ENCODE measurements at places on chromosomes 16 and 17.

DNA sequence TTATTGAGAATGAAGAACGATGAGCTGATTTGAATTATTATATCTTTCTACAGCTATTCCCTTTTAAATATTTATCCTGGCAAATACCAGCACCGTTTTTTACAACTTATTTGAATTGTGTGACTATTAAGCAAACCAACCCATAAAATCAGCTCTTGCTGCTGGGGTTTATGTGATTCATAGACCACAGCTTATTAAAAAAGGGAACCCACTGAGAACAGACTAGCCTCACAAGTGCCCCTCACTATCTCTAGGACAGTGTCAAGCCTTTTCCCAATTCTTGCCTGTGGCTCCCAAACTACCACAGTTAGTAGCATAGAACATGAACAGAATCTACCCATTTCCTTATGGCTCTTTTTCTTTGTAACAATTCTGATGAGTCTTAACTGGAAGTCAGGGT, 6.1 kb upstream of the LIG3 start:
- no peak for DNase-seq

DNA sequence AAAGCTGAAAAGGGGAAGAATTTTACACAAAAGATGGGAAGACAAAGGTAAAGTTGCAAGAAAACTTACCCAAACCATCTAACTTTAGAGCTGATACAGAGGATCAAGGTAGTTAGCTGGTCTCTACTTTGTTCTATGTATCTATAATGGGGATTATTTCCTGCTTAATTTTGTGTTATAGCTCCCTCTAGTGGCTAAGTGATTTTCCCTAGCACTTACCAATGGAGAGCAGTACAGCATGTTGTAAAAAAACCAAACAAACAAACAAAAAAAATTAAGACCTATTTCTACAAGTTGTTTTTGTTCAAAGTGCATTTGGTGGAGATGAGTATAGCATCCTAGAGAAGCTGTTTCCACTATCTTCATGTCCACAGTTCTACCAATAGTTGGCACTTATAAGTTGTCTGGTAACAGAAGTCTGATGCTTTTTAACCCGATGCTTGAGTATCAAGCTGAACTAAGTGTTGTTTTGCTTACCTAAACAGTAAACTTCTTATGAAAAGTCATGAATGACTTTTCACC, 7.5 kb downstream of the SRSF1 start:
- no peak for DNase-seq

GRCh38 chr17:29158096-29158487, 22.1 kb downstream of the MYO18A start:
- DNase-seq = no peak

- DNase-seq = no peak
Observed at GRCh38 chr17:67833946-67834631, 8.8 kb downstream of the BPTF start.

DNA sequence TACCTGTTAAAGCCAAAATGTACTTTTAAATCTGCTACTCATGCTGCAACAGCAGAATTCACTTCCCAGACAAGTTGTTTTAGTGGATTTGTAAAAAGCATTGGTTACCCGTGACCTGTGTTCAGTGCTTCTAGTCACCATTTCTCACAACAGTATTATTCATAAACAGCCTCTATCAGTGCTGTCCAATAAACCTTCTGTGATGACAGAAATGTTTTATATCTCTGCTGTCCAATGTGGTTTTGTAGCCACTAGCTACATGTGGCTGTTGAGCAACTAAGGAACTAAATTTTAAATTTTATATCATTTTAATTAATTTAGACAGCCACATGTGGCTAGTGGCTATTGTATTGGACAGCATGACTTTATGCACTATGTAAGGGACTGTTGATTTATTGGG, 12.6 kb downstream of the MAP3K3 start:
- DNase-seq = no peak

DNA sequence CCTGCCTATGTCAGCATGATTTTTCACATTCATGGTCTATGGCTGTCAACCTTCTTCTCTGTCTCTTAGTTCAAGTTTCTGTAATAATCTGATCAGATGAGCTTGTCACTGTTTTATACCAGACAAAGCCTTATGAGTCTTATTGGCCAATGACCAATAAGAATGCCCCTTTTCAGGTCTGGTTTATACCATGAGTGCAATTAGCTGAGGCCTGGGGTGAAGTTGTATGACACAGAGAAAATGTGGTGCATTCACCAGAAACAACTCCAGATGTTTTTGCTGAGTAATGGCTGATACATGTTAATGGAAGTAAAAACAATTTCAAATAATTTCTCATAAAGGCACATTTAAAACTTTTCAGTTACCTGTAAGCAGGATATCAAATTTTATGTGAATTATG, 218.6 kb upstream of the CDH8 start:
- no peak for DNase-seq

GRCh38 chr16:75383141-75383540, 50.2 kb downstream of the CFDP1 start:
- no peak for DNase-seq

DNA sequence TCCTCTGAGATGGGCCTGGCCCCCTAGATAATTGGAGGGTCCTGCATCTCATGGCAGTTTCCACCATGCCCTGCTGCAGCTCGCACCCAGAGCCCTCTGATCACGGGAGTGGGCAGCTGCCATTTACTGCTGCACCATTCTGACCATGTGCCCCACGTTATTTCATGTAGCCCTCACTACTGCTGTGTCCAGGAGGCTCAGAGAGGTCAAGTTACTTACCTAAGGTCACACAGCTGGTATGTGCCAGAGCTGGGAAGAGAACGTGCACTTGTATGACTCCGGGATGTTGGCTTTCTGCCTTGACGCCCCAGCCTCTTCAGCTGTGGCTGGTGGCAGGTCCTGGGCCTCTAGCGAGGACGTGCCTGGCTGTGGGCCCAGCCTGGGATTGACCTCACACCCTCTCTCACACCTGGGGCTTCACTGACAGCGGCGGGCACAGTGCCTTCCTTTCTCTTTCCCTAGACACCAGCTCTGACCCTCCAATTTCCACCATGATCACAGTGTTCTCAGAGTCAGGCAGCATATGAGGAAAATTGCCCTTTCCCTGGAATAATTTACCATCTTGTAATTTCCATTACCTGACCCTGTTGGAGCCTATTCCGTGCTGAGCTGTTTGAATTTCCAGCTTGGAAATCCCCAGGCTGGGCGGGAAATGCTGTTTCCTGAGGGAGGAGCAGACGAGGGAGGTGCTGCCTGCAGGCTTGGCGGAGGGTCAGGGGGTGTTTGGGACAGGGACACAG, 18.5 kb upstream of the DOC2B start:
- DNase-seq = no peak

GRCh38 chr16:84751947-84752346, 52.1 kb downstream of the USP10 start:
- DNase-seq = no peak

- DNase-seq = peak; percentile 24
Observed at GRCh38 chr17:50865060-50865867, 890 bp downstream of the TOB1 start.

- DNase-seq = no peak
Observed at GRCh38 chr17:41925991-41926590, 4.3 kb upstream of the ODAD4 start.

DNA sequence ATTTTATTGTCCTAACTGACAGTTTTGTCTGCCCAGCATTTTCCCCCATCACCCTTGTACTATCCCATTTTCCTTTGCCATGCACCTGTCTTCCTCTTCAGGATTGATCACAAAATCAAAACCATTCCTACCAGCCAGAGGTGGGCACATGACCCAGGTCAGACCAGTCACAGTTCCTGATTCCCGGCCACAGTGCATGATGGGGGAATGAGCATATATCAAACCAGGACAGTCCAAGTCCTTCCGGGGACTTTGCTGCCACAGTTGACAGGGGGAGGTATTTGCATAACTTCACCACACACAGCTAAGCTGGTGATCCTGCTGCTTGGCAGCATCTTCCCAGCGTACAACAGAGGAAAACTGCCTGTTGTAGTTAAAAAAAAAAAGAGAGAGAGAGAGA, 493.9 kb downstream of the WWOX start:
- DNase-seq = no peak

- DNase-seq = no peak
Observed at GRCh38 chr17:55284001-55284884, 19.5 kb downstream of the HLF start.

- no peak for DNase-seq
Observed at GRCh38 chr16:20740007-20740883, 1.4 kb downstream of the THUMPD1 start.

DNA sequence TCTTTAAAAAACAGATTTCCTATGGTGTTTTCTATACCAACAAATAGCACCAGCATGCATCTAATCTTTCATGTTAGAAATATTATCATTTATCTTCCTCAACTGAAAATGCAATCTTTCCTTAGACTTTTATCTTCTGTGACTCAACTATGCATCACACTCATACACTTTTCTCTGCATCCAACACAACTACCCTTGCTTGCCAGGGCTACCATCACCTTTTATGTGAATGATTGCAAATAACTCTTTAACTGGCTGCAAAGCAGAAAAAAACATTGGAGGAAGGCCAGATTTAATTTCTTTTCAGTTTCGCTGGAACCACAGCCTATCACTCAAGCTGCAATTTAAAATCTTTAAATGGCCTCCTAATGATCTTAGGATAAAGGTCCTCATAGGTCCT, 212.9 kb downstream of the CDH8 start:
- no peak for DNase-seq

DNA sequence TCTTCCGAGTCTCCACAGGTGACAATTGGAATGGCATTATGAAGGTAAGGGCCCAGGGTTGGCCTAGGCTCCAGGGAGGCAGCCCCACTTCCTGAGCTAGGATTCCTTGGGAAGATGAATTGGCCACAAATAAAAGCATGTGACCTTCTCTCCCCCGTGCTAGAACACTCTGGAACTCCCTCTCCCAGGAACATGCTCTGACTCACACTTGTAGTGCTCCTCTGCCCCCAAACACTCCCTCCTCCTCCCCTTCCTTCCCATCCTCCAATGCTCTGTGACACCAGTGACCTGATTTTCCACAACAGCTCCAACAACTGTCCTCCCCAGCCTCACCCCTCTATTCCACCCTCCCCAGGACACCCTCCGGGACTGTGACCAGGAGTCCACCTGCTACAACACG, 16.4 kb upstream of the ABCC3 start:
- no peak for DNase-seq

DNA sequence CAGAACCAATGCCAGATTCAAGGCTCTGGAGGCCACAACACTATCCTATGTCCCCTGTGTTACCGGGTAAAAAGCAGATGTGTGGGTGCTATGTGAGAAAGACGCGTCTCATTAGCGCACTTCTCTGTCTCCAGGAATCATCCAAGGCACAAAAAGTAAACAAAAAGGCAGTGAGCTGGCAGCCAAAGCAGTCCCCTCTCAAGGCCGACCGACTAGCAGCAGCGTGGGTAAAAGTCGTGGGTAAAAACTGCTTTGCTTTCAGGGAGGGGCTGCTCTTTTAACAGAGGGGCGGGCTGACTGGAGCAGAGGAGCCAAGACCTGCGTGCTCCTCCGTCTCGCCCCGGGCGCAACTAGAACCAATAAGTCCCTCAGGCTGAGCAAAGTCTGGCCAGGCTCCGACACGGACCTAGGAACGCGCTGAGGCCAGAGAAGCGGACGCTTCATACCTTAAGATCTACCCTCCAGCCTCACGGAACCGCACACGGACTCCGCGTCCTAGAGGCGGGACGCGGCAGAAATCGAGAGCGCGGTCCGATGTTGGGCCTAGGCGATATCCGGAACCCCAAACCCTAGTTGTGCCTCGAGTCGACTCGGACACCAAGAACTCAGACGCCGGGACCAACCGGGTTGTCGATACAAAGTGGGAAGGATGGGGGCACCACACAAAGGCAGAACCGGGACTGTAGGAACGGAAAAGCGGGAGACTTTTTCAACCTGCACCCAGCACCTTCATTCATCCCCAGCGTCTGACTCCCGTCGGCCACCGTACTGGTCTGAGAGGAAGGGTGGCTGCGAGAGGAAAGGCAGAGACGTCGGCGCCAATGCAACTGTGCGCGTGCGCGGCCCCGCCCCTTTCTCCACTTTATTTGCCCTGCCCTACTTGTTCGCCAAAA, at the start of gene INTS2:
Gene INTS2, minus strand, starts transcription at position 775 of the 893 bp plus-strand sequence. CDS start 1,338 bp downstream, outside the sequence.
- DNase-seq = peak; percentile 90

DNA sequence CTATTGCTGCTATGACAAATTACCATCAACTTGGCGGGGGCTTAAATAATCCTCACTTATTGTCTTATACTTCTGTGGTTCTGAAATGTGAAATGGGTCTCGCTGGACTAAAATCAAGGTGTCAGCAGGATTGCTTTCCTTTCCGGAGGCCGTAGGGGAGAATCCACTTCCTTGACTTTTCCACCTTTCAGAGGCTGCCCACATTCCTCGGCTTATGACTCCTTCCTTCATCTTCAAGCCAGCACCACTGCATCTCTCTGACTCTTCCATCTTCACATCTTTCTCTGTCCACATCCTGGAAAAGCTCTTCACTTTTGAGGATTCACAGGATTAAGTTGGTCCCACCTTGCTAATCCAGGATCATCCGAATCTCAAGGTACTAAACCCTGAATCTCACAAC, 217.8 kb downstream of the GRIN2A start:
- no peak for DNase-seq

- DNase-seq = no peak
Observed at GRCh38 chr17:77327181-77327565, 186.4 kb downstream of the SEC14L1 start.

GRCh38 chr17:50603340-50603739, 31.3 kb upstream of the ABCC3 start:
- DNase-seq = no peak

DNA sequence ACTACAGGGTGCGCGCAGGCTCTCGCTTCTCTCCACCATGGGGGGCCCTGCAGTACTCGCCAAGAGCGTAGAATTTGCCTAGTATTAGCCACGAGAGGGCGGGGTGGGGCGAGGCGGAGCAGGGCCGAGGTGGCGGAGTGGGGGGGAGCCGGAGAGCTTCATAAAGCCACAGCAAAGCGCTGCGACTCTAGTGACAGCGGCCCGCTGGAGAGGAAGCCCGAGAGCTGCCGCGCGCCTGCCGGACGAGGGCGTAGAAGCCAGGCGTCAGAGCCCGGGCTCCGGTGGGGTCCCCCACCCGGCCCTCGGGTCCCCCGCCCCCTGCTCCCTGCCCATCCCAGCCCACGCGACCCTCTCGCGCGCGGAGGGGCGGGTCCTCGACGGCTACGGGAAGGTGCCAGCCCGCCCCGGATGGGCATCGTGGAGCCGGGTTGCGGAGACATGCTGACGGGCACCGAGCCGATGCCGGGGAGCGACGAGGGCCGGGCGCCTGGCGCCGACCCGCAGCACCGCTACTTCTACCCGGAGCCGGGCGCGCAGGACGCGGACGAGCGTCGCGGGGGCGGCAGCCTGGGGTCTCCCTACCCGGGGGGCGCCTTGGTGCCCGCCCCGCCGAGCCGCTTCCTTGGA, at the start of gene TBX21:
Gene TBX21, plus strand, starts transcription at position 190 of the 627 bp plus-strand sequence. Its CDS starts 219 bp downstream, at position 409.
- DNase-seq = peak; percentile 86

All from stimulated activated CD8-positive, alpha-beta memory T cell treated with anti-CD3 and anti-CD28 coated beads, Interleukin-2, amount 100 ng/mL, for 1 hour (primary cell).